ENCODE measurements at places on chromosomes 7 and 10. TPM values are rescaled to one million over a fixed set of nuclear protein-coding genes. Genes with fewer than 3 reads are reported as not detected.
A peak's percentile ranks its signal among the peaks of the same experiment; 100 is the strongest.

Gene GPR146
- polyA plus RNA-seq: 11.1 TPM

Gene NODAL
- polyA plus RNA-seq: not detected

DNA sequence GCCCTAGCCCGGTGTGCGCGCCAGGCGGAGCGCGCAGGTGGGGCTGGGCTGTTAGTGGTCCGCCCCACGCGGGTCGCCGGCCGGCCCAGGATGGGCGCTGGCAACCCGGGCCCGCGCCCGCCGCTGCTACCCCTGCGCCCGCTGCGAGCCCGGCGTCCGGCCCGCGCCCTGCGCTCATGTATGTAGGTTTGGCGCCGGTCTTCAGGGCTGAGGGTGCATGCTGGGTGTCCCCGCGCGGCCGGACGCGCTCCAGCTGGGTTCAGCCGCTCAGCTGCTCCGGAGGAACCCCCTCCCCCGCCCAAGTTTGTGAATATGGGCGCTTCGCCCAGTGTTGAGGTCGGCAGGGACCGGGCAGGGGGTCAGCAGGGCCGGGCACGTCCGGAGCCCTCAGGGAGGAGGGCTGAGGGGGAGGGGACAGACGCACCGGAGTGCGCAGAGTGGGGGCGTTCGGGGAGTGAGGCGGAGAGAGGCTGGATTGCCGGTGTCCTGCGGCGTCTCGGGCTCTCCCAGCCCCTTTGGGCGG is 559 bp downstream of the VWC2 start:
- no peaks in the 10 kb centered on the region for H3K36me3 ChIP-seq
- peak; percentile 43 for DNase-seq
- peaks cover 6% of the 10 kb centered on the region for H3K27me3 ChIP-seq
- peak overlapping the region; percentile 54 for H3K4me3 ChIP-seq

DNA sequence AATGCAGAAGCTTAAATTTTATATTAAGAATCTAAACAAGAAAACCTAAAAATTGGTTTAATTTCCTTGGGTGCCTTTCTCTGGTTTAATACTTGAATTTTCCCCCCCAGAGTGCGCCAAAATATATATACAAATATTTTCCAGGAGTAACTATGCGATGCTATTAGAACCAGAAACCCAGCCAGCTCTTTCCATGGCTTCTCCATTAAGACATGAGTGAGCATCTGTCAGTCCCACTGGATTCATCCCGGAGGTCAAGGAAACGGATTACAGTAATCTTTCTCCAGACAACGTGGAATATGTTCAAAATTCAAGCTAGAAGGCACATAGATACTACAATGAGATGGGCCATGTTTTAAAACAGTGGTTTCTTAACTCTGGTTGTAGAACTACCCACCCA is 148.8 kb downstream of the TAX1BP1 start:
- peaks cover 12% of the 10 kb centered on the region for H3K36me3 ChIP-seq
- no peak for DNase-seq
- H3K4me3 ChIP-seq: no peak overlapping the region
- H3K27ac ChIP-seq: no peak overlapping the region
- no peaks in the 10 kb centered on the region for H3K27me3 ChIP-seq

- no peaks in the 10 kb centered on the region for H3K36me3 ChIP-seq
- H3K4me1 ChIP-seq: no peaks in the 10 kb centered on the region
- DNase-seq: no peak
Observed at GRCh38 chr7:23377134-23377533, 78.0 kb downstream of the MALSU1 start.

DNA sequence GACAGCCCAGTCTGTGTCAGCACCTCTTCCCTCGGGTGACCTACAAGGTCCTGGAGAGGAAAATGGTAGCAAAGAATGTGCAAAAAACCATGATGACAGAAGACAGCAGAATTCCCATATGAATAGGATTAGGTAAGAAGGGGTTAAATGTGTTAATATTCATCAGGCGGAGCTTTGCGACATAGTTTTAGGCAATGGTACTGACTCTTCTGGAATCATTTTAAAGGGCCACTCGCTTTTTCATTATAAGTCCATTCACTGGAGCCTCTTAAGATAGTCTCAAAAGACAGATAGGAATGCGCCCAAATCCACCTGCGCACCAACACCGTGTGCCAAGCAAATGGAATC is 38.2 kb downstream of the DLG5 start:
- no peaks in the 10 kb centered on the region for H3K36me3 ChIP-seq
- no peak for DNase-seq
- H3K27me3 ChIP-seq: no peaks in the 10 kb centered on the region
- peaks cover 41% of the 10 kb centered on the region for H3K4me1 ChIP-seq
- no peak overlapping the region for H3K27ac ChIP-seq

Gene CYREN
- polyA plus RNA-seq: 19.5 TPM

Gene COX19
- polyA plus RNA-seq: 5.7 TPM

Gene LRRC17
- 2.8 TPM for polyA plus RNA-seq

- DNase-seq: no peak
- H3K36me3 ChIP-seq: no peaks in the 10 kb centered on the region
- no peak overlapping the region for H3K4me3 ChIP-seq
- no peak overlapping the region for H3K27ac ChIP-seq
- no peaks in the 10 kb centered on the region for H3K27me3 ChIP-seq
Observed at GRCh38 chr10:693506-693905, 4.0 kb upstream of the DIP2C start.

- peaks cover 15% of the 10 kb centered on the region for H3K4me1 ChIP-seq
- no peaks in the 10 kb centered on the region for H3K36me3 ChIP-seq
- no peak overlapping the region for H3K27ac ChIP-seq
- no peak for DNase-seq
- H3K4me3 ChIP-seq: no peak overlapping the region
Observed at GRCh38 chr10:79054203-79055099, 14.3 kb upstream of the ZMIZ1 start.

- peak overlapping the region; percentile 2 for H3K27ac ChIP-seq
- DNase-seq: no peak
- no peaks in the 10 kb centered on the region for H3K27me3 ChIP-seq
- no peaks in the 10 kb centered on the region for H3K36me3 ChIP-seq
Observed at GRCh38 chr10:33244354-33244967, 90.0 kb downstream of the NRP1 start.

DNA sequence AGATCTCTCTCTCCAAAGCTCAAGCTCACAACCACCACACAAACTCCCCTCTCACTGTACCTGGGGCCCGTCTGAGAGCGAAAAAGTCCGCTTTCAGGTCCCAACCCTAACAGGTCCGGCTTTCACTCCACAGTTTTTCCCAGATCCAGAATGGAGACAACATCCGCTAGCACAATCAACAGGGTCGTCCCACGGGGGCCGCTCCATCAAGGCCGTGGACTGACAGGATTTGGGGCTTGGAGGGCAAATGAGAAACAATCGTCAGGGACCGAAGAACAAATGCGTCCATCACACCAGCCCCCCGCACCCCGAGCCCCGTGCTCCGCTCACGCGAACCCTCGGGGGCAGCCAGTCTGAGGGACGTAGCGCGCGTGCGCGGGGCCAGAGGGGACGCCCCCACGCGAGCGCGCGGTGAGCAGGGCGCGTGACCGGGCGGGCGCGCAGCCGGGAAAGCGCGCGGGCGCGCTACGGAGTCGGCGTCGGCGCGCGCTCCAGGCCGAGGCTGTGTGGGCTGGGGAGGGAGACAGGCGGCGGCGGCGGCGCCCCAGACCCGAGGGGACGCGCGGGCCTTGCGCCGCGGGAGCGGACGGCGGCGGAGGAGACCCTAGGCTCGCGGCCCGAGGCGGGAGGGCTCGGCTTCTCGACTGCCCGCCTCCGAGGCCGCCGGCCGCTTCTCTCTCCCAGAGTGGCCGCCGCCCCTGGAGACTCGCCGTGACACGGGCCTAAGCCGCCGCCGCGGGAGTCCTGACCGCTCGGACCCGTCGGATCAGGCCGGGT is at the start of gene SLK:
TSS of gene SLK (plus strand) at position 470 of the 777 bp plus-strand sequence. CDS start 606 bp downstream, outside the sequence.
- H3K36me3 ChIP-seq: no peaks in the 10 kb centered on the region
- H3K4me3 ChIP-seq: peak within 1 kb of the TSS; percentile 99
- H3K27ac ChIP-seq: peak within 1 kb of the TSS; percentile 99
- no peaks in the 10 kb centered on the region for H3K27me3 ChIP-seq
- peaks cover 31% of the 10 kb centered on the region for H3K4me1 ChIP-seq

- peak overlapping the region; percentile 64 for H3K27ac ChIP-seq
- no peaks in the 10 kb centered on the region for H3K27me3 ChIP-seq
- peak; percentile 88 for DNase-seq
- H3K4me3 ChIP-seq: no peak overlapping the region
- no peaks in the 10 kb centered on the region for H3K36me3 ChIP-seq
Observed at GRCh38 chr10:124524991-124525653, 63.5 kb downstream of the LHPP start.

GRCh38 chr10:24866604-24867583 is 85.5 kb downstream of the PRTFDC1 start:
- peaks cover 15% of the 10 kb centered on the region for H3K4me1 ChIP-seq
- H3K27me3 ChIP-seq: no peaks in the 10 kb centered on the region
- peak overlapping the region; percentile 44 for H3K4me3 ChIP-seq
- H3K27ac ChIP-seq: peak overlapping the region; percentile 17

Gene TSPAN15
- 12.5 TPM for polyA plus RNA-seq

DNA sequence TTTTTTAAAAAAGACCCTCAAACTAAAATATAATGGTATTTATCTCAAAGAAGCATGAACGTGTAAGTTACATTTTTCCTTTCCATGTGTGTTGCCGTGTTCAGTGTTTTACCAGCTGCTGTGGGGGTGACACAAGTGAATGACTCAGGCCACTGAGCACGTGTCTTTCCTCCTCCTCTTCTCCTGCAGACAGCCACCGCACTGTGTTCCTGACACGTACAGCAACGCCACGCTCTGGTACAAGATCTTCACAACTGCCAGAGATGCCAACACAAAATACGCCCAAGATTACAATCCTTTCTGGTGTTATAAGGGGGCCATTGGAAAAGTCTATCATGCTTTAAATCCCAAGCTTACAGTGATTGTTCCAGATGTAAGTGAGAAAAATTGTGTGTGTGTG is 29.7 kb downstream of the TMEM248 start:
- no peaks in the 10 kb centered on the region for H3K27me3 ChIP-seq
- DNase-seq: no peak
- no peak overlapping the region for H3K27ac ChIP-seq

Gene CEP55
- 0.19 TPM for polyA plus RNA-seq

GRCh38 chr7:43756368-43757072 is 2.0 kb upstream of the BLVRA start:
- H3K36me3 ChIP-seq: no peaks in the 10 kb centered on the region
- no peaks in the 10 kb centered on the region for H3K27me3 ChIP-seq
- no peak overlapping the region for H3K4me3 ChIP-seq
- H3K27ac ChIP-seq: no peak overlapping the region

DNA sequence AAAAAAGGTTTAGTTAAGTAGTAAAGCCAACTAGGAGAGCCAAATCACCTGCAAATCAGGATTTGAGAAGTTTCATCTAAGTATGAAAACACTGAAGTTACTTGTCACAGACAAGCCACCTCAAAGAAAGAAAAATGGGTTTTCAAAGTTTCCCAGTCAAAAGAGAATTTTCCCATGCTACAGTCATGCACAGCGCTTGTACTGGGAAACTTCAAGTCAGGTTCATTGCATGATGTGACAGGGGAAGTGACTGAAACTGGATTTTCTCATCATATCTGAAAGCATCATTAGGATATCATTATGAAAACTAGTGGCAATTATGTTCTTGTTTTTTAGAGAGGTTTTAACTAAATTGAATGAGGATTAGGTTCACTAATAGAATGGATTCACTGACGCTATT is 167.0 kb downstream of the SGMS1 start:
- no peaks in the 10 kb centered on the region for H3K27me3 ChIP-seq
- H3K4me1 ChIP-seq: no peaks in the 10 kb centered on the region
- no peak overlapping the region for H3K27ac ChIP-seq
- peaks cover 15% of the 10 kb centered on the region for H3K36me3 ChIP-seq

GRCh38 chr10:68603766-68604165 is 43.6 kb downstream of the TET1 start:
- no peak overlapping the region for H3K4me3 ChIP-seq
- peaks cover 32% of the 10 kb centered on the region for H3K4me1 ChIP-seq
- no peak for DNase-seq
- H3K27ac ChIP-seq: no peak overlapping the region
- no peaks in the 10 kb centered on the region for H3K36me3 ChIP-seq

Gene CLCN1
- polyA plus RNA-seq: 0.03 TPM

All from heart left ventricle (tissue), 16 donors.